ENCODE measurements at places on chromosomes 13 and 19.

- DNase-seq = no peak
Observed at GRCh38 chr13:102392481-102393209, 9.2 kb downstream of the FGF14 start.

GRCh38 chr13:21986602-21987001, 315.7 kb downstream of the FGF9 start:
- DNase-seq = no peak

GRCh38 chr13:26054896-26055295, 3.1 kb upstream of the SHISA2 start:
- no peak for DNase-seq

GRCh38 chr19:12751635-12752034, at the start of gene BEST2:
BEST2 (plus strand) TSS chr19:12751791; CDS start chr19:12752593, 802 bp downstream.
- DNase-seq = no peak

DNA sequence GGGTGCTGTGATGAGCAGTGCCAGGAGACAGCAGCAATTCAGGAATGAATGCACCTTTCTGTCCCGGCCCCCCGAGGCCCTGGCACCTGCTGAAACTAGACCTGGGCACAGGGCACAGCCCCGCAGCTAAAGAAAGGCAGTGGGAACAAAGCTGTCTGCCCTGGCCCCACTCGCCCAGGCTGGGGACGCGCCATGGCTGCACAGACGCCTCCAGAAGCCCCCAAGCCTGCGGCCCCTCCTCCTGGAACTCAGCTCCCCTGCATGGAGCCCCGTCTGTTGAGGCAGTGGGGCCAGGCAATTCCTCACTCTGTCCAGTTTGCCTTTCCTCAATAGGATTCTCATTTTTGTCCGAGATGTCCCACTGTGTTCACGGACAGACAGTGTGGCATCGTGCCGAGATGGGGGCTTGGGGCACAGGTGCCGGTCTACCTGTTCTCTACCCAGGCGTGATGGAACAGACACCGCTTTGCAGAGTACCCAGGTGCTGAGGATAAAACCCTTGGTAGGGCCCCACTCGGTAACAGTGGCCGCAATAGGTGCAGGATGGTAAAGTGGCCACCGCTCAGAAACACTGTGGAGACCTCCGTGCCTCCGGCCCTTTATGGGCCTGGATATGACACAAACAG, 146.5 kb upstream of the SOX1 start:
- DNase-seq = no peak

- DNase-seq = no peak
Observed at GRCh38 chr19:4376671-4376990, 23.7 kb downstream of the SH3GL1 start.

DNA sequence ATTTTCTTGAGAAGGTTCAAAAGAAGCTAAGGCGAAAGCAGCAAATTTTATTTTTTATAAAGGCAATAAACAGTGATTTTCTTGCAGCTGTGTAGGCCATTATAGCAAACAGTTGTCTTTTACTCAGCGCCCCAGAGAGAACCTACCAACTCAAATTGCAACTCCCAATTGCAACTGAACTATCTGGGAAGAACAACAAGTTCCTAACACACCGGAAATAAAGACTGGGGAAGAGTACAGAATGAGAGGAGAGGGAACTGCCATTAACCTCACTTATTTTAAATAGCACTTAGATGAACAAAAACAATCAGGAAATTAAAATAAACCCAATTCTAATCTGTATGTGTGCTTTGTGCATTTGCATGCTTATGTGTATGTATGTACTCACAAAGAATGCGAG, 171.1 kb downstream of the KCTD12 start:
- DNase-seq = no peak
